ENCODE measurements at places on chromosomes 5 and 9.

DNA sequence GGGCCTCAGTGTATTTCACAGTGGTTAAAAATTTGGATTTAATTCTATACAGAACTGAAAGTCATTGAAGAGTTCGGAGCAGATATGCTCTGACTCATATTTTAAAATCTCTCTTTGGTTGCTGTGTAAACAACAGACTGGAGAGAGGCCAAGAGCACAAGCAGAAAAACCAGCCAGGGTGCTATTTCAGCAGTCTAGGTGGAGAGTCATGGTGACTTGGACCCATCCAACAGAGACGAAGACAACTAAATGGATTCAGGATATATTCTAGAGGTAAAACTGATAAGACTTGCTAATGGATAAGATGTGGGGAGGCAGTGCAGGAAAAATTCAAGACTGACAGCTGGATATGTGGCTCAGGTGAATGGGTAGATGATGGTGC is 168.9 kb downstream of the MAPKAP1 start:
- DNase-seq = no peak

GRCh38 chr5:36558641-36559040 is 47.8 kb upstream of the SLC1A3 start:
- DNase-seq = no peak

- DNase-seq = no peak
Measured at GRCh38 chr5:41808294-41808693, 61.9 kb downstream of the OXCT1 start.

GRCh38 chr5:36657563-36657995 is 51.2 kb downstream of the SLC1A3 start:
- DNase-seq = no peak

DNA sequence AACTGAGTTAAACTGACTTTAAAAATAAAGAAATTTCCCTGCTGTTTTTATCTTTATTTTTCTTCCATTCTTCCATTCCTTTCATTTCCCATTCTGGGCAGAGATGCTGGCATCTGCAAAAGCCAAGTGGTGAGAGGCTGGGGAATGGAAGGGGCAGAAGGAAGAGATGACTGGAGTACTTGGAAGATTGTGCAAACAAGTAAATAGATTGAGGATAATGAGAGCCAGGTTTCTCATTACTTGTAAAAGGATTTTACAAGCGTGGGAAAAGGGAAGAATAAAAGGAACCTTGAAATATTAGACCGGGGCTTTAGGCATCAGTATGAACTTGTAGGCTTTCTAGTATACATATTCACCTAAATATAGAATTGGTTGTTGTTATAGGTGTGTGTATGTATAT is 341.2 kb downstream of the CAAP1 start:
- DNase-seq = no peak

- no peak for DNase-seq
Measured at GRCh38 chr9:128898382-128898781, 16.4 kb downstream of the LRRC8A start.

DNA sequence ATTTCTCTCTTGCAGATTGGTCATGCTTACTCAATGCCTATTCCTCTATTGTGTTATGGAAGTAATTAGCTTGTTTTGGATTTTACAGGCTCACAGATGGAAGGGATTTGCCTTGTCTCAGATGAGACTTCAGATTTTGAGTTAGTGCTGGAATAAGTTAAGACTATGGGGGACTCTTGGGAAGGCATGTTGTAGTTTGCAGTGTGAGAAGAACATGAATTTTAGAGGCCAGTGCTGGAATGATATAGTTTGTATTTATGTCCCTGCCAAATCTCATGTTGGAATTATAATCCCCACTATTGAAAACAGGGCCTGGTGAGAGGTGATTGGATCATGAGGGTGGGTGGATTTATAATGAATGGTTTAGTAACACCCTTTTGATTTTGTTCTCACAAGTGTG is 6.1 kb upstream of the TUSC1 start:
- DNase-seq = no peak

DNA sequence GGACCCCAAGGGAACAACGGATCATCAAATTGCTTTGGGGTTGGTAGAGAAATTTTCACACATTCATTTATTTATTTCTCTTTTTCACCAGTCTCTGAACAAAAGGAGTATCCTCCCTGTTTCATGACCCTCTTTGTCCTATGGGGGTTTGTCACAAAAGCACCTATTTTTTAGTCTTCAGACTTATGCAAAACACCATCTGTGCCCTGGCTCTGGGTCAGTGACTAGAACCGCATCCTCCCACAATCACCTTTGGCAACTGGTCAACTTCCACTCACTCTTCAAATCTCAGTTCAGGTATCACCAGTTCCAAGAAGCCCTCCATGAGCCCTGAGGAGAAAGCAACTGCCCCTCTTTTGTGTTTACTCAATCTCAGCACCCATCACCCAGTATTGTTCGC is 395.7 kb downstream of the CDK5RAP2 start:
- DNase-seq = no peak

- DNase-seq = no peak
Measured at GRCh38 chr9:133976191-133976861, 15.8 kb downstream of the VAV2 start.

GRCh38 chr9:126860757-126861466 is 473 bp downstream of the ZBTB34 start:
- no peak for DNase-seq

GRCh38 chr5:34707451-34708107 is 51.5 kb downstream of the RAI14 start:
- DNase-seq = no peak

DNA sequence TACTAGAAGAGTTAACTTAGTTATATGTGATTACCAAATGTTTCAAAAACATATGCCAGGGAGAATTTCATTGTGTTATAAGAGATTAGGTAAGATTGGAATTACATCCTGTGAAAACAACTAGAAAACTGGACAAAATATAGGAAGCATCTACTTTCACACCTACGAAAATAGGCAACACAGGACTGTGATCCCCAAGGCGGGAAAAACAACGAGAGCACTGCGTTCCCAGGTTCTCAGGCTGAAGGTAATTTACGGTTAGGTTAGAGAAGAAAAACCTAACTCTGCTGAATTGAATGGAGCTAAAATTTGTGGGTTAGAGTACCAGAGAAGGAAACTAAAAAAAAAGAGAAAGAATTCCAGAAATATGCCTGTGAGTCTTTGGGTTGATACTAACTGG is 28.4 kb downstream of the ACOT12 start:
- no peak for DNase-seq

DNA sequence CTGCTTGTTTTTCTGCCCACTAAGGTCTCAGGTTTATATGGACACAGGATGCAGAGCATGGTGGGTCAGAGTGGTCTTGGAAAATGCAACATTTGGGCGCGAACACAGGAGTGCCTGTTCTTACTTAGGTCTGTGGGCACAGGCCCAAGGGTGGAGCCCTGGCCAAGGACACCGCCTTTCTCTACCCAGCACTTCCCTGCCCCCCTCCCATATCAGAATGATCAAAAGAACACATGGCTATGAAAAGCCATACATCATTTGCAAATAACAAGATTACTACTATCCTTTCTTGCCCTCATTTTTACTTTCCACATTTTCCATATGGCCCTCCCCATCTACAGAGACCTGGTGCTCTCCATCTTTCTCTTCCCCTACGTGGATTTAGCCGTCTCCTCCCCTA is 162.2 kb downstream of the ENC1 start:
- DNase-seq = no peak

GRCh38 chr9:127847178-127847510 is 7.3 kb downstream of the ENG start:
- no peak for DNase-seq

- no peak for DNase-seq
Measured at GRCh38 chr5:82168294-82168693, 109.9 kb downstream of the RPS23 start.

- DNase-seq = no peak
Measured at GRCh38 chr9:134629061-134629585, 12.5 kb upstream of the COL5A1 start.

DNA sequence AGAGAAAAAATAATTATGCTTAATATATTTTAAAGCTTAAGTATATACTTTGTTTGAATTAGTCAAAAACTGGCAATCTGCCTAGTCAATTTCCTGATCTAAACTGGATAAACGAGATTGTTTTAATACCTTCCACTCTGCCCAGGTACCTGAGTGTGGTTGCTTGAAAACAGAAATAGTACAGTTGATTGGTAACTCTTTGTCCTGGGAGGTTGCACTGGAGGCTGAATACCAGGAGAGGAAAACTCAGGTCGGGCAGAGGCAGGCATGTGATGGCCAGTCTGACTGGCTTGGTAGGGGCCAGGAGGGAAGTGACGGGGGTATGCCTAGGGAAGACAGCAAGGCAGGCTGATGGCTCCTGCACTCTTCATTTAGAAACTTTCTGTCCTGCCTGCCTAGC is 80.2 kb downstream of the PIK3R1 start:
- no peak for DNase-seq

DNA sequence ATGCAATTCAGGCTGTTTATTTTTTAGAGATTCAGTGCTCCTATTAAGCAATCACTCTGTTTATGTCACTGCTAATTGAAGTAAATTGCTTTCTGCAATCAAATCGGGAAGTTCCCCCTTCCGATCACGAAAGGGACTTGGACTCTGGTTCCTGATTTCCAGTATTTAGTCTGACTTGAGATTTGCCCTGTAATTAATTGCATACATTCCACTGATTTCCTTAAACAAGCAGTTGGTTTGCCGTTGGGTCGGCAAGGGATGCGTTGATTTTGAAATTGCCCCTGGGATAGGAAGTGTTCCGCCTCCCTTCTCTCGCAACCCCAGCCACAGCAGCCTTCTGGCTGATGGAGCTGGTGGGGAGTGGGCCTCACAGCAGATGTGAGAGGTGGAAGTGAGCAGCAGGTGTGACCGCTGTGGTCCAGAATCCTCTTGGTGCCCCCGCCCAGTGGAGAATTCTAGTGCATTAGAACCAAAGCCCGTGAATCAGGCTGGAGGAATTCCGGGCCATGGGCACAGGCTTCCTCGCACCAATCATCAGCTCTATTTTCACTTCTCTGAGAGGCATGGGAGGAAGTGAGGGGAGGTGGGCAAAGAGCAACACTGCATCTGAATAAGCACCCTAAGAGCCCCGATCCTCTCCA is 102.5 kb downstream of the SPRY4 start:
- no peak for DNase-seq

DNA sequence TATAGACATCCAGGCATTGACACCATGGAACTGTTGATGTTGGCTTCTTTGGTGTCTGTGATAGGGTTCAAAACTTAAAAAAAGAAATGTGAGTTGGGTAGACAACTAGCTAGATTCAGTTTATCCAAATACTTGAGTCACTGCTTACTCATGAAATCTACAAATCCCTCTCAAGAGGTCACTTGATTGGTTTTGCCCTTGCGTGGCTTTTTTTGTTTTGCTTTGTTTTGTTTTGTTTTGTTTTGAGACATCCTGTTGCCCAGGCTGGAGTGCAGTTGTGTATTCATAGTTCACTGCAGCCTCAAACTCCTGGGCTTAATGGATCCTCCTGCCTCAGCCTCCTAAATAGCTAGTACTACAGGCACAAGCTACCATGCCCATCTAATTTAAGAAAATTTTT is 10.5 kb upstream of the ENTREP1 start:
- DNase-seq = no peak

- DNase-seq = no peak
Measured at GRCh38 chr5:73678322-73678740, 52.3 kb downstream of the ARHGEF28 start.

GRCh38 chr5:135533334-135533733 is 2.4 kb downstream of the NEUROG1 start:
- no peak for DNase-seq

- DNase-seq = no peak
Measured at GRCh38 chr9:126389992-126390391, 63.4 kb downstream of the MVB12B start.

GRCh38 chr9:134466869-134467616 is 140.8 kb downstream of the RXRA start:
- no peak for DNase-seq
